ENCODE measurements at places on chromosomes 6 and 20.
A peak's percentile ranks its signal among the peaks of the same experiment; 100 is the strongest.

DNA sequence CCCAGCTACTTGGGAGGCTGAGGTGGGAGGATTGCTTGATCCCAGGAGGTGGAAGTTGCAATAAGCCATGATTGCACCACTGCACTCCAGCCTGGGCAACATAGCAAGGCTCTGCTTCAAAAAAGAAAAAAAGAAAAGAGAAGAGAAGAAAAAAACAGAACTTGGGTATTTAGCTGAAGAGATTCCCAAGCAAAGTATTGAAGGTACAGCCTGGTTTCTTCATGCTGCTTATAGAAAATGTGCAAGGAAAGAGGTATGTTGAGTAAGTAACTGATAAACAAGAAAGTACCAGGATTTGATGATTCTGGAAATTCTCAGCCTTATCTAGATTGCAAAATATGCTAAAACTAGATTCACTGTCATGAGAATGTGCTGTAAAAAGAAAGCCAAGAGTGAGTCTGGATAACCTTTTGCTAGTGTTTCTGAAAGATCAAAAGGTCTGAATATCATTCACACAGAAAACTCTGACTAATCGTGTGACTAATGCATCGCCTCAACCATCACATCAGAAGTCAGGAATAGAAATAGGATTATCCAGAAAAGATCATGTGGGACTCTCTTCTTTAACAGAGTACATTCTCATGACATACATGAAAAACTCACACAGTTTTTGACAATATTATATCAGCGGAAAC lies 32.4 kb upstream of the NOP56 start:
- DNase-seq, result no peak

GRCh38 chr6:14818422-14818884 lies 427.4 kb upstream of the JARID2 start:
- DNase-seq, result no peak

- no peak for DNase-seq
These were observed 7.9 kb downstream of the AGPAT4 start for GRCh38 chr6:161265975-161266374.

DNA sequence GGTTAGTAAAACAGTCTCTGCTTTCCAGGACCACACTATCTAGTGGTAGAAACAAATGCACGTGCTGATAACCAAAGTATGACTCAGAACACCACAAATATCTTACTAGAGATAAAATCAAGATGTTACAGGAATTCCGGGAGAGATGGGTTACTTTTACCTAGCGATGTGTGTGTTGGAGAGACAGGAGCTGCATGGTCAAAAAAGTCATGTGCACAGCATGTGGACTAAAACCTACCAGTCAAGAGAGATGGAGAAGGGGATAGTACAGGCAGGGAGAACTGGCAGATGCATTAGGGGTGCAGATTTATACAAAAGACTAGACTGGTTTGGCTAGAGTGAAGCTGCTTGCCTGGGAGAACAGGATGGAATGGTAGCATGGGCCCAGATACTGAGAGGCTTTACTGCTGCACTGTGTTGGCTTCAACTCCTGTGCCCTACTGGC lies 75.3 kb upstream of the MRAP2 start:
- DNase-seq, result no peak

DNA sequence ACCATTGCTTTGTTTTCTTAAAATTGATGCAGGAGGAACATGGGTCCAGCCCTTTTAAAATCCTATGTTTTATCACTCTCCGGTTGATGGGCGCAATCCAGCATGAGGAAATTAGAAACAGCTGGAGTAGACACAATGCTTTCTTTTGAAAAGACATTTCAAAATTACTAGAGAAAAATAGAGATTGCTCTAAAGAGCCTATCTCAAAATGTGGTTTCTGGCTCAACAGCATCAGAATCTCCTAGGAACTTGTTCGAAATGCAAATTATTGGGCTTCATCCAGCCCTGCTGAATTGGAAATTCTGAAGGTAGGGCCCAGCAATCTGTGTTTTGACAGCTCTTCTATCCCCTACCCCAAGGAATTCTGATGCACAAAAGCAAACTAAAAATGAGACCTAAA lies 190.8 kb upstream of the BMP2 start:
- no peak for DNase-seq

- DNase-seq, result no peak
These were observed 527.1 kb upstream of the MARCKS start for GRCh38 chr6:113329942-113330635.

DNA sequence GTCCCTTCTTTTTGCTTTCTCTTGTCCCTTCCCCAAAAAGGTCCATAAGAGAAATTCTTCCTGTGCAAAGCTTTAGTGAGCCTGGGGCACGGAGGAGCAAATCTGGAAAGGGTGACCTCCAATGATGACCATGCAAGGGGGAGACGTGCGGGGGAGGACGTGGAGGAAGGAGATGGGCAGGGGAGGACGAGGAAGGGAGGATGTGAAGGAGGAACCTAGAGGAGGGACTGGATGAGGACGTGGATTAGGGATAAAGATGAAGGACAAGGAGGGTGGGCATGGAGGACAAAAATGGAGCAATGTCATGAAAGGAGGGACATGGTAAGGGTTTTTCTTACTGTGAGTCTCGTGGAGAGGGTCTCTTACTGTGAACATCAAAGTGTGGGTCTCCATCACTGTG lies 139.5 kb downstream of the ERMARD start:
- no peak for DNase-seq

GRCh38 chr6:92559611-92560010 lies 859.7 kb downstream of the EPHA7 start:
- DNase-seq, result no peak

DNA sequence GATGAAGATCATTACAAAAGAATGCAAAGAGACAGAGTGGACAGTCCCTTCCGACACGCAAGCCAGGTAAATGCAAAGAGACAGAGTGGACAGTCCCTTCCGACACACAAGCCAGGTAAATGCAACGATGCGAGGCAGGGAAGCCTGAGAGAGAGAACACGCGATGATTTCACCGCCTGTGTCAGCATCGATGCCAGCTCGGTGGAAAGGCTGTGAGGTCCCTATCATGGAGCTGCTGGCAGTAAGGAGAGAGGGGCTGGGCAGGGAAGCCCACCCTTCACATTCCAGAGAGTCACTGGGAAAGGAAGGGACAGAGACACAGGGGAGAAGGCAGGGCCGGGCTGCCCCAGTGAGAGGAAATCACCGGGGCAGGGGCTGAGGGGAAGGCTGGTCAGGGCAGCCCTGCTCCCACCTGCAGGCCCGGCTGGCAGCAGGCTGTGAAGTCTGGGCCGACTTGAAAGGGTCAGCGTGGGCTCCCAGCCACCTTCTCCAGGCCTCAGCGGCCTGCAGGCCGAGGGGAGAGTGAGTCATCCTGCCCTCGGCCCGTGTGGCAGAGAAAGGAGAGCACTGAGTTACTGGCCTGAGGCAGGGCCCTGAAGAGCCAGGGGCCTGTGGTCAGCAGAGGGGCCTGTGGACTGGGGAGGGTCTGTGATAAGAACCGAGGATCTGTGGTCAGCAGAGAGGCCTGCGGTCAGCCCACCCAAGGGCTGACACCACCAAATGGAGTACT lies 80.4 kb downstream of the DACT2 start:
- DNase-seq, result no peak

DNA sequence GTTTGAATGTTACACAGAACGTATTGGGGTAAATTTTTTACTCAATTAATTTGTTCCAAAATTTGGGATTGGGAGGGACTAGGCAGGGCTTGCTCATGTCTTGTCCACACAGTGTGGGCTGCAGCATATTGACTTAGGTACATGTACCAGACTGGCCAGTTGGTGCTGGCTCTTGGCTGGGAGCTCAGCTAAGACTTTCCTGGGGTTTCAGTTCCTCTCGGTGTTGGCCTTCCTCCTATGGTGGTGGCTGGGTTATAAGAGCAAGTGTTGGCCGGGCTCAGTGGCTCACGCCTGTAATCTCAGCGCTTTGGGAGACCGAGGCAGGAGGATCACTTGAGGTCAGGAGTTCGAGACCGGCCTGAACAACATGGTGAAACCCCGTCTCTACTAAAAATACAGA lies 4.9 kb downstream of the CENPQ start:
- DNase-seq, result no peak

DNA sequence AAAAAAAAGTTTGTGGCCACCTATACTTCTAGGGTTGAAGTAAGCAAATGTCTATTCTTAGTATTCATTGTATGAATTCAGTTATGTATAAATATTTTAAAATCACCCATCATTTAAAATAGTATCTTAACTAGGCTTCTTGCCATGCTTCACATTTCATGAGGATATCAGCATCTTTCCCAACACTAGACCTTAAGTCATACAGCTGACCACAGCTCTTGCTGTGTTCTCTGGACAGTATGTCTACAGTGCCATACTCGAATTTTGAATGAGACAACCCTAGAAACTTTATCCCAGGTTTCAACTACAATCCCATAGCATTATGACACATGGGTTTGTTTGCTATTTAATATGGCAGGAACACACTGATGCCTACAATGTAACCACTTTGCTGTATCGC lies 5.2 kb downstream of the TXNDC5 start:
- no peak for DNase-seq

DNA sequence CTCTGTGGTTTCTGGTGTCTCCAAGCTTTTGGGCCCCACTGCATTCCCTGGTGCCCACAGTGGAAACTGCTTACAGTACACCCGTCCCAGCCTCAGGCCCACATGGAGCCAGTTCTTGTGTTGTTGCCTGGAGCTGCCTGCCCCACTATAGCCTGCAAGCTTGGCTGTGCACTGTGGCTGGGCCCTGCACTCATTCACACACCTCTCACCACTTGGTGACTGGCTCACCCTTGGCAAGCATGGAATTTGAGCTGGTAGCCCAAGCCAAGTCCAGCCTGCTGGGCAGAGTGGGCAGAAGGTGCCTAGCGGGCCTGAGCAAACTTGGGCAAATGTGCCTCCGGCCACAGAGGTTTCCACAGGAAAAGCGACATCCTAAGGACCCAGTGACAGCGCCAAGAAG lies 472.3 kb downstream of the MMUT start:
- no peak for DNase-seq

DNA sequence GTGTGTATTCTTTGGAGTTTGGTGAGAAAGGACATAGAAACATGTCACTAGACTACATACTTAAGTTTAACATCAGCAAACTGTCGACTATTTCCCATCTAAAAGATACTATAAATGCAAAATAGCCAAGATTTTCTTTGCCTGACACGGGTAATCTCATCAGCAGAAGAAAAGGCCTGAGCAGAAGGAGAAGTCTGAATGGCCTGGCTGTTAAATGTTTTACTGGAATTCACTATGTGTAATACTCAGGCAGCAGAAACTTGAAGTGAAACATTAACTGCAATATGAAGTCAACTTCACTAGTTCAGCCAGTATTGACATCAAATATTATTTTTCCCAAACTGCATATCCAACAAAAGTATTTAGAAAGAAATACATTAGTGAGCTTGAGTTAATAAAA lies 6.4 kb upstream of the DSE start:
- DNase-seq, result no peak

GRCh38 chr6:145891565-145891964 lies 72.6 kb downstream of the SHPRH start:
- no peak for DNase-seq

- DNase-seq, result no peak
These were observed 81.9 kb upstream of the CEP162 start for GRCh38 chr6:84309336-84309735.

DNA sequence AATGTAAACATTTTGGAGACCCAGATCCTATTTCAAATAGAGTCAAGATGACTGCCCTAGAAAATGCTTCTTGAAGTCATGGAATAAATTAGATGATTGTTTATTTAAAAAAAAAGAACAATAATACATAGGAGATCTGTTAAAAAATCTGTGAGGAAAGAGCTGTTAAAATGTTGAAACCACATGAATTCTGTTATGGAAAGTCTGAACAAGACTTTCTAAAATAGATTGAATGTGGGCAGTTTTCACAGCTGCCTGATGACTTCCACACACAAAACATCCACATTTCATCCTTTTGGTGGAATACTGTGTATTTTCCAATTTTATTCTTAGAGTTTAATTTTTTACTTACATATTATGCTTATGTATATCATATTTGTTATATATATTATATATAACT lies 186.1 kb downstream of the LAMA2 start:
- no peak for DNase-seq

GRCh38 chr6:131954775-131955107 lies 3.6 kb upstream of the CCN2 start:
- no peak for DNase-seq

GRCh38 chr6:119830494-119831295 lies 481.1 kb upstream of the MAN1A1 start:
- no peak for DNase-seq

DNA sequence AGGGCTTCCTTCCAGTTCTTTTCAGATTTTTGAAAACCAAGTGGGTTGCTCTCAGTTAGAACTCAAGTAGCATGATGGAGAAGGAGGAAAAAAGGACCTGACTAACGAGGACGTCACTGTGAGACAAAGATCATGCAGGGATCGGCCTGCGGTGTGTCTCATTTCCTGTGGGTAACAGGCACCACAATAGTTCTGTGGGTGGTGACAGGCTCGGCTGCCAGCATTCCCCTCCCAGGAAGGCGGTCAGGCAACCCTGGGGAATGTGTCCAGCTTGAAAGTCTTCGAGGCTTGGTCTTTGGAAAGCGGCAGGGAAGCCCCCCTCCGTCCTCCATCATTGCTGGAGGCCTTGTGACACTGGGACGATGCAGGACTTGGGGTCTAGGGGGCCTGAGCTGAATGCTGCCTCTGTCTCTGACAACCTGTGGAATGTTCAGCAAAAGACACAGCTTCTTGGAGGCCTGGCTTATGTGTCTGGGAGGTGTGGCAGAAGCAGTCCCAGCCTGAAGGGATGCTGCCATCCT lies 121.0 kb downstream of the BCAS1 start:
- DNase-seq, result peak; percentile 86

DNA sequence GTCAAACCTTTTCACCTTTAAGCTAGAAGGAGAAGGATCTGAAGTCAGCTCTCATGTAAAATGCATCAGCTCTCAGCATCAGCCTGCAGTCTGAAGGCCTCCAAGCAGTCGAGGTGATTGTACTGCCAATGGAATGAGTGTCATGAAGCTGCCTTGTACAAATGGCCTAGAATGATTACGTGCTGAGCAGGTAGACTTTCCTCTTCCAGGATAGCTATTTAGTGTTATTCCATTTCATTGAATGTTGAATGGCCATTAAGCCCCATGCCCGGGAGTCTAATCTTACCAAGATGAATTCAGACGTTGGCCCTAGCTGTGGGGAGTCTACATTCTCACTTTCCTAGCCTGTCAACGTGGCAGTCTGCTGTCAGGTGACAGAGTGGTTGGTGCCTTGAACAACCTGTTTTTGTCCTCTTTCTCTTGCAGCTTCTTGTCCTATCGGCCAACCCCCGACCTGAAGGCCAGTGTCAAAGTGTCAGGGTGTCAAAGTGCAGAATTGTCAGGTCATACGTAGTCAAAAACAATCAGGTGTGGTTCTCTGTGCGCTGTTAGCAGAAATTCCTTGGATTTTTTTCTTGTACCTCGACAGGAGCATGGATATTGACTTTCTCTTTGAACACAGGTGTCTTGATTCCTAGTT lies 95.2 kb upstream of the TIAM2 start:
- DNase-seq, result no peak

- DNase-seq, result no peak
These were observed 59.9 kb downstream of the DTD1 start for GRCh38 chr20:18647777-18648176.

Measured in T-helper 2 cell (primary cell).